Stimulated activated CD4-positive, alpha-beta T cell treated with anti-CD3 and anti-CD28 coated beads, TNF-alpha, amount 100 ng/mL, for 4 hours (primary cell): ENCODE measurements at places on chromosomes 7 and 10.

GRCh38 chr10:28624351-28624750 is 53.0 kb upstream of the BAMBI start:
- DNase-seq = no peak

DNA sequence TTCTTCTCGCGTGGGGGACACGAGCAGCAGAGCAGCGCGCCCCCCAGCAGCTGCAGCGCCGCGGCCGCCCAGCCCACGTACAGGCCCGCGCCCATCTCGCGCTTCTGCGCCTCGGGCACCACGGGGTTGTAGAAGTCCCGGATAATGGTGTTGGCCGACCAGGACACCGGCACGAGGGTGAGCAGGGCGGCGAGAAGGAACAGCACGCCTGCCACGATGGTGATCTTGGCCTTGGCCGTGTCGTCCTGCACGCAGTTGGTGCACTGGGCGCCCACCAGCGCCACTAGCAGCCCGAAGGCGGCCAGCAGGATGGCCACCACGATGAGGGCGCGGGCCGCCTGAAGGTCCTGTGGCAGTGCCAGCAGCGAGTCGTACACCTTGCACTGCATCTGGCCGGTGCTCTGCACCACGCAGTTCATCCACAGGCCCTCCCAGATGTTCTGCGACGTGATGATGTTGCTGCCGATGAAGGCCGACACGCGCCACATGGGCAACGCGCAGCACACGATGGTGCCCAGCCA is 529 bp downstream of the CLDN3 start:
- no peak for DNase-seq

DNA sequence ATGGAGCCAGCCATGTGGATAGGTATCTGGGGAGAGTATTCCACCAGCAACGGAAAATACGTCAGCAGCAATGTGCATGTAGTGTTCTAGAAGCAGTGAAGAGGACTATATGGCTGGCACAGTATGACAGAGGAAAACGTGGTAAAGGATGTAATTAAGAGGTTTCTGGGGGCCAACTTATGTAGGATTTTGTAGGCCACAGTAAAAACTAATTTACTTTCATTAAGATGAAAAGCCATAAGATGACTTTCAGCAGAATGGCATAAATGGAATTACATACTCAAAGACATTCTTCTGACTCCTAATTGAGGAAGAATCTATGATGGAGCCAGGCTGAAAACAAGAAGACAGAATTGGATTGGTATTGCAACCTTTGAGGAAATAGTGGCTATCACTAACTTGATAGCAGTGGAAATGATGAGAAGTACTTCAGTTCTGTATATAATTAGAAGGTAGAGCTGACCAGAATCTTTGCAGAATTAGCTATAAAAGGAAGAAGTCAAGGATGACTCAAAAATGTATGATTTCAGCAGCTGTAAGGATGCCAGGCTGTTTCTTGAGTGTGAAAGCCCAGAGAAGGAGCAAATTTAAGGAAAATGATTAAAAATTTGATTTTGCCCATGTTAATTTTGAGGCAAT is 156.7 kb downstream of the MBL2 start:
- no peak for DNase-seq

DNA sequence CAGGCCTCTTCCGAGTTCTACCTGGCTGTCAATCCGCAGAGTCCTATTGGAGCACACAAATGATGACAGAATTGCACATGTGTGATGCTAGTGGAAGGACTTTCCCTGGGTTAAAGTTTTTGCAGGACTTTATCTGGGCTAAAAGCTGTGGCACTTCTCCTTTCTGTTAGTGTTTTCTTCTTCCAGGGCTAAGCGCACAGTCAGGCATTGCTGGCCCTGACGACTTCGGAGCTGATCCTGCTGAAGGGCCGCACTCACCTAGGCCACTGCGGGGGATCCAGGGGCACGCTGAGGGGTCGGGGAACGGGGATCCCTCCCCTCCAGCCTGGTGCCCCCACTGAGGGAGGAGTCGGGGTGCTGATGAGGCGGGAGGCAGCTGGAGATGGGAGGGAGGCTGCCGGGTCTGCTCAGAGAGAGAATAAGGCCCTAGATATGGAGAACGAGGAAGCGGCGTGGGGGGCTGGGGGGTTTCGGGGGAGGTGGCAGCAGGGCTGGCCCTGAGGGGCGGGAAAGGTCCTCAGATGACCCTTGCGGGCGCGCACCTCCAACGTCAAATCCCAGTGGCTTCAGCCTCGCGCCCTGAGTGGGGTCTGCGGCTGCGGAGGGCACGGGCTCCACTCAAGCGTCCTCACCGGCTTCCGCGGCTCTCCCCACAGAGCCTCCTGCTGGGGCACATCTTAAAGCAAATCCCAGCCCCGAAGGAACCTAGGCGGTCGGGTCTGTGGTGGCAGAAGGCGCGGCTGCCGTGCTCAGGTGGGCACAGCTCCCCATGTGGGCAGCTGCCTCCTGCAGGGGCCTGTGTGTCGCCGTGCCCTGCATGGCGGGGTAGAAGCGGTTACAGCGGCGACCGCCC is 30.9 kb downstream of the AGR3 start:
- DNase-seq = no peak

DNA sequence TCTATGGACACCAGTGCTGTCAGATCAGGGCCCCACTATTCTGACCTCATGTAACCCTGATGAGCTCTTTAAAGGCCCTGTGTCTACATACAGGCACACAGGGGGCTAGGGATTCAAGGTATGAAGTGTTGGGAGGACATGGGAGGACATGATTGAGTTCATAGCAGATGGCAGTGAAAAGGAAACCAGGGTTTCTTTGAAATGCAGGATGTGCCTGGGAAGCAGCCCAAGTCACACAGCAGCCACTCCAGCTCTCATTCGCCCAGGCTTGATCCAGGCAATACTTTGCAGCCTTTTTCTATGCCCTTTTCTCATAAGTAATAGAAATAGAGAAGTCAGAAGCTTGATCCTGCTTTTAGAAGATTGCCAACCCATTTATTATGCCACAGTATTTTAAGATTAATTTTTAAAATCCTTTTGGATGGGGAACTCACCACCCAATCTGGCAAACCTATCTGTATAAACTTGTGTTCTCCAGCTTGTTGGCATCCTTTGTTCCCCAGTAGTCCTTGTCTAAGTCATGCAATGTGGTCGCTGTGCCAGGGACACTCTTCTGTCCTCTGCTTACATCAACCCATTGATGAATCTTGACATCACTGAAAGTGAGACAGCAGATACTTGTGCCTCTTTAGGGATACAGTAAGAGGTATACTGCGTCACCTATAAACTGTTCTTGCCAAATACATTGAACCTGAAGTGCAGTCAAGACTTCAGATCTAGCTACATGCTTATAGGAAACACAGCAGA is 95.0 kb downstream of the TAF3 start:
- no peak for DNase-seq

- no peak for DNase-seq
These were observed 151.8 kb upstream of the AHR start for GRCh38 chr7:17146621-17147020.

GRCh38 chr10:104317269-104317710 is 21.0 kb downstream of the ITPRIP start:
- DNase-seq = no peak

DNA sequence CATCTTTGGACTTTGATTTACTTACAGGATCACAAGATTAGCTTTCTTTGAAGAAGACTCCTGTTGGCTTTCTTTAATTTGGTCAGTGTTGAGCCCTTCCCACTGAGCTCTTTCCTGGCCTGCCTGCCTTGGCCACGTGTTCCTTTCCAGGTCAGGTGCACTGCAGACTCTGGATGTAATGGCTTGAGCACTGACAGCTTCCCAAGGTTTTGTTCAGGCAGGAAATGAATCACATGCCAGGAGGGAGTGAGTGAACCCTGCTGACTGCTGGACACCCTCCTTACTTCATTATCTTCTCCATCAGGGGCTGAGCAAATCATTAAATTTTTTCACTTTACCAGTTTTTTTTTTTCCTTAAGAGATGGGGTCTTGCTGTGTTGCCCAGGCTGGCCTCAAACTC is 29.8 kb downstream of the SNX10 start:
- no peak for DNase-seq

DNA sequence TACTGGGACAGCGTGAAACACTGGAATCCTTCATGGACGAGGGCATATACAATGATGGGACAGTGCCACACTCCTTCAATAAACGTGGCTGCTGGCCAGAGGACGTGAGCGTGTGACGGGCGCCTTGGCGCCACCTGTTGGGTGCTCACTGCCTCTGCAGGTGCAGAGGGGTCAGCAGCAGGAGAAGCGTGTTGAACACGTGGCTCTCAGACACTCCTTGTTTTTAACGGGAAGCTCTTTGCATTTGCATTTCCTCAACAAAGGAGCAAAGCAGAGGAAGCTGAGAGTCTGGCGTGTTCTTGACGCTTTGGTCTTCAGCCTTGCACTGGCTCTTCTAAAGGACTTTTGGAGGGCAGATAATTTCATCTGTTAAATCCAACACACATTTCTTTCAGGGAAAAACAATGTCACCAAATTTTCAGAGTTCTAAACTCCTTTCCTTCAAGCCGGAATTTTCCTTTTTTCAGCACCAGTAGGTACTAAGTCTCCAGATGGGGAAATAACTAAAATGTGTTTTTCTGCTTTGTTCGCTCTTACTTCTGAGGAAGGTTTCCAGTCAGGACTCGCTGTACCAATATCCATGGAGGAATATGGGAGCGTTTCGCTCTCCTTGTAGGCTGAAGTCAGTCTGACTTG is 2.9 kb upstream of the GET4 start:
- DNase-seq = peak; percentile 37

- DNase-seq = no peak
These were observed 90.6 kb downstream of the CARD11 start for GRCh38 chr7:2953099-2953498.

- DNase-seq = no peak
These were observed 11.0 kb downstream of the PDGFA start for GRCh38 chr7:508461-509170.
